ENCODE measurements at places on chromosomes 2 and 18.

DNA sequence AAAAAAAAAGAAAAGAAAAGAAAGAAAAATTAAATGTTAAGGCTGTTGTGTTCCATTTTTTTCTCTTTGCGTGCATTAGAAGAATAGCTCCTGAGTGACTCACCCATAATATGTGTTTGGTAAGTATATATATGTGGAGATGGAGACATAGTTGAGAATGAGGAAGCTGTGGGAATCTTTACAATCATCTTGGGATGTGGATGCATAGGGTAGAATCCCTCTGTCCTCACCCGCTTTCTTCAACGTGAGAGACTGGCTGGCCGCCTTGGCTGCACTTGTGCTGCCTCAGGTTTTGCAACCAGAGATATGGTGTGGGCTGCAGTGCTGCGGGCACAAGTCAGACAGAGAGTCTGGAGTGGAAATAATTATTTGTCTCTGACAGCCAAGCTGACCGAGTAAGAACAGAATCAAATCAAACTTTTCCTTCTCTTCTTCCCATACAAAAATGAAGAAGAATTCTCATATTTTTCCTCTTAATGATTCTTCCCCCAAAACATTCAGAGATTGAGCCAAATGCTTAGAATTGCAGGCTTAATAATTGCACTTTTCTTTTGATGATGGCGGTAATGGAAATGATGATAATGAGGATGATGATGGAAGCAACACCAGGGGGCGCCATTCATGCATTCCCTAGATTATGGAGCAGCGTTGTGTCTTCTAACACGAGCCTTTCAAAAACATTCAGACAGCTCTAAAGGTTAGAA is 48.5 kb downstream of the SERPINB7 start:
- no peak for DNase-seq

GRCh38 chr2:45664635-45665261 is 13.3 kb downstream of the PRKCE start:
- DNase-seq: no peak

- no peak for DNase-seq
These were observed 7.8 kb upstream of the ETAA1 start for GRCh38 chr2:67389286-67389685.

GRCh38 chr2:125085904-125086303 is 1060.8 kb downstream of the CNTNAP5 start:
- DNase-seq: no peak

DNA sequence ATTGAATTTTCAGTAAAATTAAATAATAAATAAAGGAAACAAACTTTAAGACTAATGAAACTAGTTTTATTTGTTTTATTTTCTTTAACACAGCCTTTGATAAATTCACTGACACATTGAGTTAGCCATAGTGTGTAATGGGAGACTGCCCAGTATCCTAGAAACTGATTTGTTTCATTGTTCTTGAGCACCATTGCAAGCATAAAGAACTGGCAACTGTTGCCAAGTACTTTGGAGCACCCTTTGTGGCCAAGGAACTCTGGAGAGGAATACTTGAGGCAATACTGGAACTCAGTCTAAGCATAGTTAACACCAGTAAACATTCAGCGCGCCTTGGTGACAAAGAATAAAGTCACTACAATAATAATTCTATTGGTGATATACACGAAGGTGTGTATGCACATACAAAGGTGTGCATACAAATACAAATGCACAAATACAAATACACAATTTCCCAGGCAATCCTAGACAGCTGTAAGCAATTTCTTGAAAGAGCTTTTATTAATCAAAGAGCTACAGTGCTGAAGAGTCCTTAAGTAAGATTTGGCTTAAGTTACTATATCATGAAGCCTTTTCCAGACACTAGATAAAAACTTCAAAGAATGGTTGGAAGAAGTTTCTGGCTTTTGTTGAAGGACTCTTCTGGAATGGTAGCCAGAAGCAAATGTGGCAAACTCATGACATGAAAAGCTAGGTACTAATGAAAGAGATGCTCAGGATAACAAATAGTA is 1371.2 kb downstream of the LRP1B start:
- DNase-seq: no peak

DNA sequence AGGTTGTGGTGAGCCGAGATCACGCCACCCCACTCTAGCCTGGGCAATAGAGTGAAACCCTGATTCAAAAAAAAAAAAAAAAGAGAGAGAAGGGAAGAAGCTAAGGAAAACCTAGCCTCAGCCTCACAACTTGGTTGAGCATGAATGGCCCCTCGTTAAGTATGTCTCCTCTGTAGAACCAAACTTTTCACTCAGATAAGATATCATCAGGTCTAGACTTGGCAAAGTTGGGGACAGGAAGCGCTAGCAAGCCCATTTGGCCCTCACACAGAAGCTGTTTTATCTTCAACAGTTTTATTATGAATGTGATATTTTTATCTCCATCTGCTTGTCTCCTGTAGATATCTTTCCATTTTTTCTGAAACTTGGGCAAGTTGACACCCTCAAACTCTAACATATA is 3.5 kb upstream of the ASXL2 start:
- DNase-seq: no peak

GRCh38 chr2:241649404-241649803 is 11.9 kb downstream of the ATG4B start:
- DNase-seq: no peak

- no peak for DNase-seq
These were observed 96.2 kb upstream of the HAAO start for GRCh38 chr2:42888321-42889245.

GRCh38 chr18:22778996-22779395 is 154.1 kb upstream of the RBBP8 start:
- no peak for DNase-seq

DNA sequence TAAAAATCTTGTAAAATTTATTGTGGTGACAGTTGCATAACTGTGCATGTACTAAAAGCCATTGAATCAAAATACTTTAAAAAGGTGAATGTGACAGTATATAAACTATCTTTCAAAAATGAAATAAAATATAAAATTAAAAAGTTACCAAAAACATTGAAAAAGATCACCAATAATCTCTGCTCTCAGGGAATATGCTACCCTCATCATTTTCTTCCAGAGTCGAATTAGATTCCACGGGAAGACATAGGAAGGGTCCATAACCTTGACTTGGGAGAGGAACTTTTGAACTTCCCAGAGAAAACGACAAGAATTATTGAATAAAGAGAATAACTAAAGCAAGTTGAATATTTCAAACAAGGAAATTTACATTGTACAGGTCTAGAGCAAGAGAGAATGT is 649.5 kb downstream of the NUP35 start:
- DNase-seq: no peak

DNA sequence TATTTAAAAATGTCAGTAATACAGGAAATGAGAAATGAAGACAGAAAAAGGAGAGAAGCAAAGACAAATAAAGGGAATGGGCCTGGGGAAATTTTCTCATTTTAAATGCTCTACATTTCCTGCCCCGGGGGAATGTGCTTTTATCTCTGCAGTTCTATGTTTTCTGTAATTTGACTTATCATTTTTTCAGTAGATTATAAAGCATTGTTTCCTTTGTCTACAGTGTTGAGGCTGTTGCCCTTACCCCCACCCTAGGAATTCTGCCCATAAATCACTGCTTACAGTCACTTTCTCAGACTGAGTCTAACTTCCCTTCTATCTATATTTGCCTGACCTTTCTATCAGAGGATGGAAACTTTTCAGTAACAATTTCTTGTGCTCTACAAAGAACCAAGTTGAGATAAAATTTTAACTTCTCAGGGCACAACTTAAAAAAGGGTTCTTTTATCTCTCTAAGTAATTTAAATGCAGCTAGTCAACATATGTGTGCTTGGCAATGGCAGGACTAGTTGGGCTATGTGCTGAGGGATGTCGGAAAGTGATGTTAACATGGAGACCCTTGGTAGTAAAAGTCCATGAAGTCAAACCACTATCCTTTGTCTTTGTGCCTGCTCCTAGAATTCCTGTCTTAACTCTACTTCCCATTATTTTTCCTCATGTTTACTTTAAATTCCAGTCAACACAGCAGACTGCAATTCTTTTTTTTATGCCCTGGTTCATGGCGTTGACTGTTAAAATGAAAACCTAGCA is 146.5 kb upstream of the MMADHC start:
- no peak for DNase-seq

GRCh38 chr18:6476190-6476589 is 61.5 kb upstream of the L3MBTL4 start:
- DNase-seq: no peak

DNA sequence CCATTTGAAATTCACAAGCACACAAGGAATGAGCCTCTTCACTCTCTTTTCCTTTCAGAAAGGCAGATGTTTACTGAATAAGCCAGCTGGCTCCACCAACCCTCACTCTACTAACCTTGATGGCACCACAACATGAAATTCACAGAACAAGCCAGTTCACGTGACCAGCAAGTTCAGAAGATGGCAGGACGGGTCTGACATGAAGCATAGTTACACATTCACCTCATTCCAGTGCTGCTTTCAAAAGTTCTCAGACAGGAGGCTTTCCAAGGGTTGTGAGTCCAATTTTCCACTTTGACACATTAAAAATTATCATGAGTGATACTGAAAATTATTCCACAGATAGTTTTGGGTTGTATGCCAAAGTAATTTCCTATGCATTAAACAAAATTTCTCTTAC is 74.2 kb upstream of the MBOAT2 start:
- no peak for DNase-seq

DNA sequence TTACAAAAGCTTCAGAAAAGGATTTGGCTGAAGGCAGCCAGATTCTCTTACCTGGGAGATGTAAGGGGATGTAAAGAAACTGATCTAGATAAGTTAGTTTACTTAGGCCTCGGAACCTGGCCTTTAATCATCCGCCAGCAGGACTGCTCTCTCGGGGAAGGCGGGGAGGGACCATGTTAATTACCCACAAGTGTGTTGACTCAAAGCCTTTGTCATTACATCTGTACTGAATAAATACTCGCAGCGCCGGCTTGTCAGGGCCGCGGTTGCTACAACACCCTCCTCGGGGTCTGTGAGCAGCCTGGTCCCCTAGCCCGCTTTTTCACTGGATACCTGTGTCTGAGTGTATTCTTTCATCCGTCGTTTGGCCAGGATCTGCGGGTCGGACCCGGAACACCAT is 6.7 kb downstream of the CHMP3 start:
- no peak for DNase-seq

- no peak for DNase-seq
These were observed 105.0 kb upstream of the CCDC150 start for GRCh38 chr2:196534495-196534894.

DNA sequence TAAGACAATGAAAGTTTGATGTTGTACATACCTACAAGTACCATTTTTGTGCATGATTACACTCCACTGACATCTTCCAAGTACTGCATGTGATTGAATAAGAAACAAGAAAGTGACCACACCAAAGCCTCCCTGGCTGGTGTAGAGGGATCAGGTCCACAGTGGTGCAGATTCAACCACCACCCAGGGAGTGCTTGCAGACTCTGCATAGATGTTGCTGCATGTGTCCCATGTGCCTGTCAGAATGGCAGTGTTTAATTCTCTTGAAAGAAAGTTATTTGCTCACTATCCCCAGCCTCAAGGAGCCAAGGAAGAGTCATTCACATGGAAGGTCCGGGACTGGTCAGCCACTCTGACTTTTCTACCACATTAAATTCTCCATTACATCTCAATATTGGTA is 114.5 kb downstream of the MMADHC start:
- no peak for DNase-seq

GRCh38 chr2:219562049-219563020 is 9.0 kb downstream of the OBSL1 start:
- DNase-seq: no peak

- no peak for DNase-seq
These were observed 99.2 kb upstream of the PTPRM start for GRCh38 chr18:7467708-7468466.

- DNase-seq: no peak
These were observed 12.8 kb upstream of the NEU4 start for GRCh38 chr2:241796209-241796608.

DNA sequence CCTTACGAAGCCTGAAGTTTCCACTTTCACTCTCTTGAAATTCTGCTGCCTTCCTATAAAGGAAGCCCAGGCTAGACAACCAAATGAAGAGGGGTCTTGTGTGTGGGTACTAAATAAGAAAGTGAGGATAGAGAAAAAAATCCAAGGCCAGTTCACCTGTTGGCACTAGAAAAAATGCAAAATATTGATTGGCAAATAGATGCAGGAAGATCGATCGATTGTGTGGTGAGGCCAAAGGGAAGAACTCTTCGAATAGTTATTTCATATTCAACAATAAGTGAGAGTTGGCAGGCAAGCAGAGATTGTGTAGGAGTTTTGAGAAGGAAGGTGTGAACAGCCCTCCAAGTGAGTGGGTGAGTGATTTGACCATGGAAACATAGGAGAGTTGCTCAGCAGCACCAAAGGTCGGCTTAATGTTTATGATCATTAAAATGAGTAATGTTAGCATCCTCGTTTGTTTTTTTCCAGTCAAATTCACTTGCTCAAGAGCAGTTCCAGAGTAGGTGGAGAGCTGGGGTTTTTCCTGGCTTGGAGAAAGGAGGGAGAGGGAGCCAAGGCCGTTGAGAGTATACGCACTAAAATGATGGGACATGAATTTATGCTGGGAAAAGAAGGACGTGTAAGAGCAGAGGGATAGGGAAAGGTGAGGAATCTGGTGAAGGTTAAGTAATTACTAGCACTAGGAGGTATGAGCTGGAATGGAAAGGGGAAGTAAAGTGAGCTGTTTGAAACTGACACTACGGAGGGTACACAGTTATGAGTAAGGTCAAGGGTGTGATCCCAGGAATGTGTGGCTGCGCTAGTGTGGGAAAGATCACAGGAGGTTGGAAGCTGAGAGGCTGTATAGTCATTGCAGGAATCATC is 1.1 kb upstream of the NAPG start:
- peak; percentile 13 for DNase-seq

DNA sequence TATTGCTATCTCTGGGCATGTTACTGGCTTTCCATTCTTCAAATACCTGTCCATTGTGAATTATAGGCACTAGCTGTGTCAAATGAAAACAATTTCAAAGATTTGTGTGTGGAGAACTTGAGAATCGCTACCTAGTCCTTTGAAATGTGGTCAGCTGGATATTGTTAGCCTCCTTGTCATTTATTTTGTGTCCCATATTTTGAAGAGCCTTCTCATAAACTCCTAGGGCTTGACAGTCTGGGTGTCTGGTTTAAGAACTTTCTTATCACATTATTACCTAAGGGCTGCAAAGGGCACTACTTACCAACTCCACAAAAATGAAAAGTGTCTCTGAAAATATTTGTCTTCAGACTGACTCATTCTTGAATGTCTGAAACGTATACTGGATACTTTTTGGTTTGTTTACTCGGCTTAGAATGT is 50.2 kb downstream of the COL4A3 start:
- no peak for DNase-seq

GRCh38 chr2:111100087-111100764 is 20.5 kb upstream of the BCL2L11 start:
- DNase-seq: no peak

DNA sequence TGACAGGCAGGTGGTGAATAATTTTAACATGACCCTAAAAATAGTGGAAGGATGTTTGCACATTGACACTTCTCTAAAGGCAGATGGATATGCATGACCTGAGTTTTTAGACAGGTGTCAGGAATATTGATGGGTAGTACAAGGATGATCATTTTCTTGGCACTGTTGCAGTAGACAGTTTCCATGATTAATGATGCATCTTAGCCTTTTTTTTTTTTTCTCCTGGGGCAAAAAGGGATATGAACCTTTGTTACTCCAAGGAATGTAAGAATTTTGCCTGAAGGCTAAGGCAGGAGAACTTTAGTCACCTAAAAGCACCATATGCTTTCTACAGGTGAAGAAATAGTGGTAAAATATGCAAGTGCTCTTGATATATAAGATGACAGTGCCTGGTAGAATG is 136.3 kb upstream of the CAVIN2 start:
- DNase-seq: no peak

Measured in stimulated activated CD8-positive, alpha-beta memory T cell treated with anti-CD3 and anti-CD28 coated beads, Interleukin-15, amount 100 ng/mL, for 48 hours (primary cell).